A673 (cell line): ENCODE measurements at places on chromosomes 16 and 17. TPM values are rescaled to one million over a fixed set of nuclear protein-coding genes. Genes with fewer than 3 reads are reported as not detected.

DNA sequence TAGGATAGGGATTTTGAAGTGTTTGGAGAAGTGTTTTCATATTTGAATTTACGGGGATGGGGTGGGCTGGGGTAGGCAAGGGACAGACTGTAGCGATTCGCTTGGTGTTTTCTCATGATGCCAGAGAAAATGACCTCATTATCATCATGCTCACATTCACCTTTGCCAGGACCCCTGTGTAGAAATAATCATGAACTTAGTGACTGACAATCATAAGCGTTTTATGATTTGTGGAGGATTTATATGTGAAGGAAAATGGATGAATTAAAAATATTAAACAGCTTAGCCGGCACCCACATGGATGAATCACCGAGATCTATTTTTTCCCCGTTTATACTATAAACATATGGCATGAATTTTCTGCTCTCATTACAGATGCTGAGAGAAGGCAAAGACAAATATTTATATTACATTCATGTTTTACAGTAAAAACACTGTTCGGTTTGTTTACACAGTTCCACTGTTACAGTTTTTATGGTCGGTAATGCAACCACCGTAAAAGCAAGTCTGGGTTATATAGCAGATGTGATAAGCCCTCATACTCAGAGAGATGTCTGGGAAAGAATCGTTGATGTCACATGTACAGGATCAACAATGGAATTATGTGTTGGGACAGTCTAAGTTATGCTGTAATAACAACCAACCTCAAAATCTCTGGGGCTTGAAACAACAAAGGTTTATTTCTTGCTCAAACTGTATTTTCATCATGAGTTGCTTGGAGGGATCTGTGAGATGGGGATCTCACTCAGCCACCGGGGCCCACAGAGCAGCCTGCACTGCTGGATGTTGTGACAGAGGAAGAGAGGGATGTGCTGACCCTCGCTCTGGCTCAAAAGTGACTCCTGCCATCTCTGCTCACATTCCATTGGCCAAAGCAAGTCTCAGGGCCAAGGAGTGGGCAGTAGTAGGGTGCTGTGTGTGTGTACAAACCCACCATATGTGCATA lies 85.1 kb downstream of the WWOX start:
- DNase-seq: no peak

- DNase-seq: no peak
These were observed 12.8 kb downstream of the PLXDC1 start for GRCh38 chr17:39138431-39139160.

DNA sequence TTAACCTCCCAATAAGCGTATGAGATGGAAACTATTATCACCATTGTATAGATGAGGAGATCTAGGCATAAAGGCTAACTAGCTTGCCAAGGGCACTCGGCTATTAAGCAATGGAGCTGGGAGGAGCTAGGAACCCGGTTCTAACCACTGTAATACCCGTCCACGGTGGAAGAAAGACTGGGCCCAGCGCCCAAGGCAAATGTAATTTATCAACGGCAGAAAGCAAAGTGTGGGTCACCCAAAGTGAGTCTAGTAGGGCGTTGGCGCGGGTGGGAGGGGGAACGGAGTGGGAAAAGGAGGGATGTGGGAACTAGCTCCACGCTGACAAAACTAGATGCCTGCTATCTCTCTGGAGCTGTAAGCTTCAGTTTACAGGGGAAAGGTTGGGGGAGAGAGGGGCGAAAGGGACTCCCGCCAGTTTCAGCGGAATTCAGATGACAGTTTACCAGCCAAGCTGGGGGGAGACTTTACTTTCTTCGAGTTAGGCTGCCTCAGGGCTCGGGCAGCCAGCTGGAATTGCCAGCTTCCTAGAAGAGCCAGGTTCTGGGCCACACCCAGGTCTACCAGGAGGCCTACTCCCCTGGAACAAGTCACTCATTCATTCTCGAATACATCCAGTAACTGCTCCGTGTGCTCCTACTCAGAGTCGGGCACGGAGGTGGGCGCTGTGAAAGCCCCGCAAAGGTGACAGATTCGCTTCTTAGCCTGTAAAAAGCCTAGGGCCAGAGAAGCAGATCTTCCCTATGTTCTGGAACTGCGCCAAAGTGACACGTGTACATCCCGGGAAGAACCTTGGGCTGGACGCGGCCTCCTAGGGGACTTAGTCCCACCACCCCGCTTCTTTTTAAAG lies 837 bp downstream of the LRRC59 start:
- peak; percentile 54 for DNase-seq

DNA sequence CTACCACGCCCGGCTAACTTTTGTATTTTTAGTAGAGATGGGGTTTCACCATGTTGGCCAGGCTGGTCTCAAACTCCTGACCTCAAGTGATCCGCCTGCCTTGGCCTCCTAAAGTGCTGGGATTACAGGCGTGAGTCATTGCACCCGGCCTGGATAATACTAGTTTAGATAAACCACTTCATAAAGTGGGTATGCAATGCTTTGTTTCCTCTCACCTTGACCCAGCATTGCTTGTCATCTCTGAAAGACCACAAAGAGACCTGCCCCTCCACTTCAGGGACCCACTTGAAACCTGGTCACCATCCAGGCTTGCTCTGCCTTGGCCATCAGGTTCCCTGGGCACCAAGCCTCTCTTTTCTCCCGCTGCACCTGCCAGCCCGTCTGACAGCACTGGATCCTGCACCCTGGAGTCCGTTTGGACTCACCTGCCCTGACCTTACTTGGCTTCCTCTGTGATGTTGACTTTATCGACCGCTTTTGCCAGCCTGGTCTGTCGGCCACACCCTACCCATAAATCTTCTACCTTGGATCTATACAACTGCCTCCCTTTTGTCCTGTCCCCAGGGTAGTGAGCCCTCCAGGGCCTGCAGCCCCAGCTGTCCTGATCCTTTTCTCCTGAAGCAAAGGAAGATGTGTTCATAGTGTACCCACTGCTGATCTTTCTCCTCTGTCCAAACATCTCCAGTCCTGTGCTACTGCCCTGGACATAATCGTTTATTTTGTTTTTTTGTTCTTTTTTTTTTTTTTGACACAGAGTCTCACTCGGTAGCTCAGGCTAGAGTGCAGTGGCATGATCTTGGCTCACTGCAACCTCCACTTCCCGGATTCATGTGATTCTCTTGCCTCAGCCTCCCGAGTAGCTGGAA lies 12.7 kb upstream of the ZG16 start:
- no peak for DNase-seq

DNA sequence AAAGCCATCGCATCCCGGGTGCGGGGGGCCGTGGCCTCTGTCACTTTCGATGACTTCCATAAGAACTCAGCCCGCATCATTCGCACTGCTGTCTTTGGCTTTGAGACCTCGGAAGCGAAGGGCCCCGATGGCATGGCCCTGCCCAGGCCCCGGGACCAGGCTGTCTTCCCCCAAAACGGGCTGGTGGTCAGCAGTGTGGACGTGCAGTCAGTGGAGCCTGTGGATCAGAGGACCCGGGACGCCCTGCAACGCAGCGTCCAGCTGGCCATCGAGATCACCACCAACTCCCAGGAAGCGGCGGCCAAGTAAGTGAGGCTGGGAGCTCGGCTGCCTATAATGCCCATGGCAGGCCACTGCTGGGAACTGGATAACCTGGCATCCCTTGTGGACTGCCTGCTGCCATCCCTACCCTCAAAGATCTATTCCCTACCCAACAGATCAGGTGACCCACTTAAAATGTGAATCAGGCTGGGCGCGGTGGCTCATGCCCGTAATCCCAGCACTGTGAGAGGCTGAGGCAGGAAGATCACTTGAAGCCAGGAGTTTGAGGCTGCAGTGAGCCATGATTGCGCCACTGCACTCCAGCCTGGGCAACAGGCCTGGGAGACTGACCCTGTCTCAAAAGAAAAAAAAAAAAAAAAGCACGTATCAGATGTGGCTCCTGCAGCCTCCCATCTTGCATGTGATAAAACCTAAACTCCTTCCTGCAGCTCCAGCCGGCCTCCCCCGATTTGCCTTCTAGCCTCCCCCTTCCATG lies 18.3 kb downstream of the CDIPT start:
- DNase-seq: no peak

- peak; percentile 30 for DNase-seq
These were observed 47.9 kb upstream of the MAP3K14 start for GRCh38 chr17:45364531-45365390.

- no peak for DNase-seq
These were observed 2.0 kb downstream of the FASN start for GRCh38 chr17:82095777-82096708.

DNA sequence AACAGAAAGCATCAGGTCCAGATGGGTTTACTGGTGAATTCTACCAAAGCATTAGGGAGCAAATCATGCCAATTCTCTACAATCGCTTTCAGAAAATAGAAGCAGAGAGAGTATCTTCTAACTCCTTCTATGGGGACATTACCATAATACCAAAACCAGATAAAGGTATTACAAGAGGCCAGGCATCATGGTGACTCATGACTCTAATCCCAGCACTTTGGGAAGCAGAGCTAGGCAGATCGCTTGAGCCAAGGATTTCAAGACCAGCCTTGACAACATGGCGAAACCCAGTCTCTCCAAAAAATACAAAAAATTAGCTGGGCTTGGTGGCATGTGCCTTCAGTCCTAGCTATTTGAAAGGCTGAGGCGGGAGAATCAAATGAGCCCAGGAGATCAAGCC lies 23.0 kb downstream of the HBQ1 start:
- no peak for DNase-seq

DNA sequence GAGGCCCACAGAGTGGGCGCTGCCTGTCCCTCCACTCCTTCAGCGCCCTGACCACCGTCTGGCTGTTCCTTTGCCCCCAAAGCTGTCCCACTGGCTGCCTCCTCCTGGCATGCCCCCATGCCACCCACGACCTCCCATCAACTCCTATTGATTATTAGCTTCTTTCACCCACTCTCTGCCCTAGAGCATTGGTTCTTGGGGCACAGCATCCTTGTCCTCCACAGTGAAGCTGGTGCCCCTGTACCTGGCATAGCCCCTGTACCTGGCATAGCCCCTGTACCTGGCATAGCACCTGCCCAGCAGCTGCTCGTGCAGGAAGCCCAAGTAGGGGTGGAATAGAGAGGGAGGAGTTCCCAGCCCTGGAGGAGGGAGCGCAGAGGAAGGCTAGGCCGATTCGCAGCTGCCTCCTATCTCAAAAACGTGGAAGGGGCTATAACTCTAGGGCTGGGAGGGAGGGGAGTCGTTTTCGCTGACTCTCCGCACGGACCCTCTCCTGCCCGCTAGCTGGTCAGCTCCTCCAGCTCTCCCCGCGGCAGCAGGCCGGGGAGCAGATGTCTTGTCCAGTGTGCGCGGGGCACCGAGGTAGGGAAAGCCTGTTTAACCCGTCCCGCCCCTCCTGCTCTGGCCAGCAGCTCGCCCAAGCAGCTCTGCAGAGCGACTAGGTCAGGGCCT lies 5.7 kb upstream of the ACTG1 start:
- no peak for DNase-seq

- no peak for DNase-seq
These were observed 3.9 kb downstream of the HOXB1 start for GRCh38 chr17:48526608-48527546.

- DNase-seq: no peak
These were observed 19.0 kb downstream of the PRKAR1A start for GRCh38 chr17:68531252-68531651.

- DNase-seq: no peak
These were observed 4.1 kb downstream of the PECAM1 start for GRCh38 chr17:64386412-64387144.

DNA sequence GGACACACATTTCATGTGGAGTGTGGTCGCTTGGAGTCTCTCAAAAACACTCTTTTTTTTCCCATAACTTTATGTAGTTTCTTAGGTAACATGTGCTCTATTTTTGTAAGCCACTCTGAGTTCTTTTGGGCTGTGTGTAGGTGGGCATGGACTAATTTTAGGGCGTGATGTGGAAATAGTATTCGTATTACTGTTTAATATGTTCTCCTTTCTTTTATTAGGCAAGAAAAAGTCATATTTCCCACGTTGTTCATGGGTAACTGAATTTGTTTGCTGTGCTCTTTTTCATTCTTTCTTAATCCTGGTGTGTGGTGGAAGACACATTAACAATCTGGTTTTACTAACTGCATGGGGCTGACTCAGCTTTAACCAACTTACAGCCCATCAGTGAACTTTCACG lies 27.4 kb downstream of the NDEL1 start:
- no peak for DNase-seq

GRCh38 chr17:66143657-66144282 lies 48.2 kb downstream of the CEP112 start:
- no peak for DNase-seq

GRCh38 chr16:87702325-87702811 lies 63.4 kb downstream of the KLHDC4 start:
- no peak for DNase-seq

DNA sequence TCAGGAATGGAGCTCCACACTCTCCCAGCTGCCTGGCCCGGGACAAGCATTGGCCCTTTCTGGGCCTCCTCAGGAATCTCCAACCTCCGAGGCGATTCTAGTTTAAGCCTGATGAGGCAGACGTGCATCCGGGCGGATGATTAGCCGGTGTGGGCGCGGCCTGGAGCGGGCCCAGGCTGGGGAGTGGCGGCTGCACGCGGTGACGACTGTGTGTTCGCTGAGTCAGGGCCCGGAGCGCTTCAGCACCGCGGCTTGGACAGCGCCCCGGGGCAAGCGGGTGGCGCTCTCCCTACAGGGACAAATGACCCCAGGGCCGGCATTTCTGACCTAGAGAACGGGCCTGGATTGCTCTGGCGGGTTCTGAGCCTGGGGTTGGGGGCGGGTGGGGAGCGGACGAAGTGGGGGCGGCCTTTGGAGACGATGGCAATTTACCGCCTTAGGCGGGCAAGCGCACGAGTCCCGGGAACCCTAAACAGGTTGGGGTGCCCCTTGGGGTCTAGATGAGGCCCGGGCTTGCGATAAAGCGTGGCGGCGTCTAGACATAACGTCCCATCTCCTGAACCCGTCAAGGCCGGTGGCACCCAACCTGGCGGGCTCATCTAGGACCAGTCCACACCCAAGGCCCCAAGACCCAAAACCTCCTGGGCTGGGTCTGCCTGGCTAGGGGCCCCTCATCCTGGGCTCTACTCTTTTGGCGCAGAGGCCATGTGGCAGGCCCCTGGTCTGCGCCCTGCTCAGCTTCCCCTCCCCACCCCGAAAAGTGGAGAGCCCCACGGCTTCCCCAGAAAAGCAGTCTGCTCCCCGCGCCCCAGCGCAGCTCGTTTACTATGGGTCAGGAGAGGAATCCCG lies 22.3 kb upstream of the ZNHIT3 start:
- DNase-seq: peak; percentile 66

The OR4D1 gene
- total RNA-seq: not detected in 2 replicates

The TNFRSF17 gene
- total RNA-seq: not detected in 2 replicates

The NSF gene
- total RNA-seq: 30.9 and 35.9 TPM in 2 replicates

The KRTAP16-1 gene
- total RNA-seq: not detected in 2 replicates

The PRSS27 gene
- 1.3 and 3.0 TPM in 2 replicates for total RNA-seq

The CPSF4L gene
- 0.24 TPM in 1 of 2 replicates, not detected in the other for total RNA-seq

The TP53TG3 gene
- not detected in 2 replicates for total RNA-seq
